Hematopoietic multipotent progenitor cell treated with erythropoietin and hydrocortisone succinate and interleukin-3 and kit ligand, for 4 days (in vitro differentiated cells): ENCODE measurements at places on chromosomes 3 and 15.

DNA sequence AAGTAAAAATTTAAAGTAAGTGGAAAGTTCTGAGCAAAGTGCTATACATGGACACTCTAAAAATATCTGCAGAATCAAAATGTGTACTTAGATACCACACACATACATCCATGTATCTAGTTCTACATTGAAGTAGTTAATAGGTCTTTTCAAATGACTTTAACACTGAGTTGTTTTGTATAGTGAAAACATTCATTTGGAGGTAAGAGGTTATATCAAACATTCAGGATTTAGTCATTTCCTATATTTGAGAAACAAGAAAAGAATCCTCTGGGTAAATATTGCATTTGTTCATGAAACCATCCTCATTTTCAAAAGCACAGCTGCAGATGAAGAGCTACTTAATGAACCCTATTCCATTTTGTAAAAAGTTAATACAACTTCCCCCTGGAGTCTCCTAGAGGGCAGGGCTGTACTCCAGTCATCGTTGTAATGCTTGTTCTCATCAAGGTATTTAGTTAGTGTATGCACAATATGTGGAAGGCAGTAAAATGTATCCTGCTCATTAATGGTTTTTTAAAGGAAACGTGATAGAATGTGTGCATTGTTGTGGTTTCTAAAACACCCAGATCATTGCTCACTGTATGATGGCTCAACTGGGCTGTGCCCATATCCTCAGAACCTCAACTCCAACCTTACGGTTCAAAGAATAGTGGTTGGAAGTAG, 26.2 kb downstream of the ARPP21 start:
- no peak for DNase-seq

- DNase-seq = peak; percentile 59
Measured at GRCh38 chr15:77753281-77753873, 120.7 kb upstream of the LINGO1 start.

DNA sequence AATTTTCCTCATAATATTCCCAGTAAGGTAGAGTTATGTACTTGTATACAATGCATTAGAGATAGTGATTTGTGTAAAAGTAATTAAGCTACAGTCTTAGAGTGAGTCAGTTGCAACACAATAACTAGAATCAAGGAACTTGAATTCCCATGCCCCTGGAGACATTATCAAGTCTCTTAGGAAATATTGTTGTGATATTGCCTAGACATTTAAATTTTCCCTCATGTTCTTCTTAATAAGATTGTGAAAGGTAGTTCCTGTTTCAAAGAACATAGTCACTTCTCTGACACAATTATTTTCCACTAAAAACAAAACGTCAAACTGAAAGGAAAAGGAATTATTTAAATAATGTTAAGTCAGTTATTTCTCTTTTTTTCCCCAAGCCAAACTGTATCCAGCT, 13.0 kb upstream of the ATP1B3 start:
- DNase-seq = peak; percentile 62

DNA sequence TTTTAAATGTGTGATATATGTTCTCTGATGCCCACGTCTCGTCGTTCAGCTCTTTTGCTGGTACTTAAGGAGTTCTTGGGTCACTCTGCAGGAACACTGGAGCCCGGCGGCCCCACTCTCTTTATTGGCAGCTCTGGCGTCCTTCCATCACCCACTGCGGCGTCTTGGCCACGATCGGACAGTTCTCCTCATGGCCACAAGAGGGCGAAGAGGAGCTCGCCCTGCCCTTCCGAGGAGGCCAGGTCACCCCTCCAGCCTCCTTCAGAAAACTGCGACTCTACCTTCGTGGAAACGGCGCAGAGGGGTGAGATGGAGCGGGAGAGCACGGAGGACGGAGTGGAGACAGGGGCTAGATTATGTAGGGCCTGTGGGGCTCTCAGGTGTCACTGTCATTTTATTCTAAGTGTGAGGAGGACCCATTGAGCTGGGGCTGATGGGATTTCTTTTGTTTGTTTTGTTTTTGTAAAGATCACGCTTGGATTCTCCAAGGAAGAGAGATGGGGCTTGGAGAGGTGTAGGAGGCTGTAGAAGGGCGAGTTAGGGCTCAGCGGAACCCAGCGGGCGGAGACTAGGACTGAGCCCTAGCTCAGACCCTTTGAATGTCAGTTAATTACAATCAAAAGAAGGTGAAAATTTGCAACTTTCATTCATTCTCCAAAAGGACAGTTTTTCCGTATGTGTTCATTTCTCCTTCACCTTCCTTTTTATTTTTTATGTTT, 28.0 kb upstream of the GABRA5 start:
- DNase-seq = peak; percentile 39

GRCh38 chr15:91921188-91921842, 67.8 kb downstream of the SLCO3A1 start:
- peak; percentile 63 for DNase-seq

DNA sequence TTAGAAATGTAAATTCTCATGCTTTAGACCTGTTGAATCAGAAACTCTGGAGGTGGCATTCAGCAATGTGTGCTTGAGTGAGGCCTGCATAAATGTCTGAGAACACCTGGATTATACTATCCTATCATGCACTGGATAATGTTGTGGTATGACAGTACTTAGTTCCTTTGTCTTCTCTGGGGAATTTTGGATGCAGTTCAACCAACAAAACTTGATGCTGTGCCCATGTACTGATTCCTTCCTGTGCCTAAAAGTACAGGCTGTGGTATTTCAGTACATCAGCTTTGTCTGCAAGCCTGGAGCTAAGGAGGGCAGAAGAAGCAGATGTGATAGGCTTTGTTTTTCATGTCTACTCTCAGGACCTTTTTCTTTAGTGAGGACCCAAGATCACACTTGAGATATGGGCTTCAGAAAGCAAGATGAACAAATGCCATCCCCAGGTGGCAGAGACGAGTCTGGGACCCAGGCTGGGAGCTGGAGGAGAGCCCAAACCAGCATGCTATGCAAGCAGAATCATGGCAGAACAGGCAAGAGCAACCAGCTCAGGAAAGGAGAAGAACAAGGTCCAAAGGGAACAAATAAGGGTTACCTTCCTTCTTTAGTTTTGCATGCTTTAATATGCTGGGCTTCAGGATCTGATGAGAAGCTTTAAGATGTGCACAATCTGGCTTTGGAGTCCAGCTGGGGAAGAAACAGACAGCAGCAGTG, 124.7 kb downstream of the MYRIP start:
- no peak for DNase-seq

DNA sequence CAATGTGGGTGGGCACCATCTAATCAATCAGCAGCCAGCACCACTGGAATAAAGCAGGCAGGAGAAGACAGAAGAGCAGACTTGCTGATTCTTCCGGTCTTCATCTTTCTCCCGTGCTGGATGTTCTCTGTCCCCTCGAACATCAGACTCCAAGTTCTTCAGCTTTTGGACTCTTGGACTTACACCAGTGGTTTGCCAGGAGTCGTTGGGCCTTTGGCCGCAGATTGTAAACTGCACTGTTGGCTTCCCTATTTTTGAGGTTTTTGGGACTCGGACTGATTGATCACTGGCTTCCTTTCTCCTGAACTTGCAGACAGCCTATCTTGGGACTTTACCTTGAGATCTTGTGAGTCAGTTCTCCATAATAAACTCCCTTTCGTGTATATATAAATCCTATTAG, 292.8 kb downstream of the BCHE start:
- no peak for DNase-seq

- DNase-seq = no peak
Measured at GRCh38 chr3:55406696-55407425, 80.2 kb downstream of the WNT5A start.

GRCh38 chr3:124657138-124657537, 73.1 kb upstream of the UMPS start:
- DNase-seq = no peak

- DNase-seq = no peak
Measured at GRCh38 chr15:89433686-89434085, 62.7 kb downstream of the RHCG start.
